ENCODE measurements at places on chromosomes 7 and 10. TPM values are rescaled to one million over a fixed set of nuclear protein-coding genes. Genes with fewer than 3 reads are reported as not detected.

- H3K27ac ChIP-seq: no peak overlapping the region
- no peak overlapping the region for H3K4me3 ChIP-seq
- peaks cover 13% of the 10 kb centered on the region for H3K4me1 ChIP-seq
Measured at GRCh38 chr10:129622736-129623135, 155.7 kb downstream of the MGMT start.

DNA sequence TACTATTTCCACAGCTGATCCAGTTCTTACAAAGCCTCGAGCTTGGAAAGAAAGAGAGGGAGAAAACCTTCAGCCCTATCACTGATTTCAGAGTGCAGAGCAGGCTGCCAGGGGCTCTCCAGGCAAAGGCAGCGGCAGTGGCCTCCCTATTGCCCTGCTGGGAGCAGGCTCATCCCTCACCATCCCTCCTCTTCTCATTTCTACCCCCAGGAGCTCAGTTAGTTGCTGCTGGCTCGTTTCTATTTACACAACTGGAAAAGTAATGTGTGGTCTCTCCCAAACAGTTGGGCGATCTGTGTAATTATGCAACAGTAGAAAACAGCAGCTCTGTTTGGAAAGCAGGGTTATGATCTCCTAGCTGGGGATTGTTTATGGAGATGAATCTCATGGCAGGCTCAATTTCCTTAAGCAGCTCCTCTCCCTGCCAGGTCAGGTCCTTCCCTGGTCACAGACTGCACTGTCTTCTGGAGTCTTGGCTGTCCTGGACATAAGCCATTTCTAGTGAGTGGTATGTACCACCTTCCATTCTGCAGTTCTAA lies 28.7 kb upstream of the TNS3 start:
- no peak for DNase-seq
- H3K4me3 ChIP-seq: no peak overlapping the region
- no peaks in the 10 kb centered on the region for H3K36me3 ChIP-seq
- H3K27ac ChIP-seq: peak overlapping the region; percentile 71

- no peak for DNase-seq
- H3K27ac ChIP-seq: no peak overlapping the region
- H3K4me3 ChIP-seq: no peak overlapping the region
- no peaks in the 10 kb centered on the region for H3K4me1 ChIP-seq
- no peaks in the 10 kb centered on the region for H3K36me3 ChIP-seq
Measured at GRCh38 chr7:131174391-131174790, 153.3 kb upstream of the MKLN1 start.

DNA sequence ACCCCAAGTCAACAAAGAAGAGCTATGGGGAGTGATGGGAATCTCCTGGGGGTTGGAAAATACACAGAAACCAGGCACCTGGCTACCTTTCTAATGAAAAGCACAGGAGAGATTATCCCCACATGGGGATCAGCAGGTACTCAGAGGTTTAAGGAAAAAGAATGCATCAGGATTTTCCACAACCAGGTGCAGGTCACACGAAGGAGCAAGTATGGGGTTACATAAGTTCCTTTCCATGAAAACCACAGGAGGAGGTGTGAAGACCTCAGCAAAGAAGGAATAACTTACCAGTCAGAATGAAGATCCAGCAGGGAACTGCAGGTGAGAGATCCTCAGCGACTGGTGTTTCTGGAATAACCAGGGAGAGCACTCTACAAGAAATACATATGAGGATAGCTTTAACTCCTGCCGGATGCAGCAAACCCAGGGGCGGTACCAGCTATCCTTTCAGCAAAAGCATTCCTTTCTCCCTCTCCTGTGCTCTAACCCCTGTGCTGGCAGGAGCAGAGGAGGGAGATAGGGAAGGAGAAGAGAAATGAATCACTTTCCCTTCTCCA lies 116.7 kb upstream of the TMEM106B start:
- no peak for DNase-seq
- H3K27ac ChIP-seq: no peak overlapping the region
- H3K27me3 ChIP-seq: no peaks in the 10 kb centered on the region
- no peak overlapping the region for H3K4me3 ChIP-seq
- no peaks in the 10 kb centered on the region for H3K36me3 ChIP-seq
- no peaks in the 10 kb centered on the region for H3K4me1 ChIP-seq

DNA sequence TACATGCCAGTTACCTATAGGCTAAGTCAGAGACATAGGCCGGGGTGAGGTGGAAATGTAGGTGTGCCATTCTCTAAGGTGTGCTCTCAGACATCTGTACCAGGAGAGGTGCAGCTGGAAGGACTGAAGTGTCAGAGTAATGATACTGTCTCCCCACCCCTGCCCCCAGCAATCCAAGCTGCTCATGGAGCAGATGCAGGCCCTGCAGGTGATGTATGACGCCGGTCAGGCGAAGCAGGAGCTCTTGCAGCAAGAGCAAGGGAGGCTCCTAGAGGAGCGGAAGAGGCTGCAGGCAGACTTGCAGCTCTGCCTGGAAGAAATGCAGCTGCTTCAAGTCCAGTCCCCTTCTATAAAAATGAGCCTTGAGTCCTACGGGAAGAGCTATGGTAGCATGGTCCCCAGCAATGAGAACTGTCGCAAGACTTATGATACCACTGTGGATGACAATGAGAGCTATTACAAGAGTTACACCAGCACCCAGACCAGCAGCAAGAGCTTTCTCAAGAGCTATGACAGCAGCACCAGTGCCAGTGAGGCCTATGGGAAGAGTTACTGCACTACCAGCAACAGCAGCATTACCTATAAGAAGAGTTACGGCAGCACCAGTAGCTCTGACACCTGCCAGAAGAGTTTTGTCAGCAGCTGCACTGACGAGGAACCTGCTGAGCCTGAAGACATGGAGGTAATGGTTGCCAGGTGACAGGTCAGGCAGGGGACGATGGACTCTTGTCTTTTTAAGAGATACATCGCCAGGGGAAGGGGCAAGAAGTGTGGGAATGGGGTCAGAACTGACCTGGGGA lies 18.4 kb upstream of the FLNC start:
- H3K4me1 ChIP-seq: peaks cover 7% of the 10 kb centered on the region
- DNase-seq: no peak

- peaks cover 8% of the 10 kb centered on the region for H3K4me1 ChIP-seq
- H3K36me3 ChIP-seq: no peaks in the 10 kb centered on the region
- H3K4me3 ChIP-seq: no peak overlapping the region
- DNase-seq: peak; percentile 26
- H3K27ac ChIP-seq: no peak overlapping the region
Measured at GRCh38 chr10:42941295-42941644, 135.6 kb upstream of the RET start.

DNA sequence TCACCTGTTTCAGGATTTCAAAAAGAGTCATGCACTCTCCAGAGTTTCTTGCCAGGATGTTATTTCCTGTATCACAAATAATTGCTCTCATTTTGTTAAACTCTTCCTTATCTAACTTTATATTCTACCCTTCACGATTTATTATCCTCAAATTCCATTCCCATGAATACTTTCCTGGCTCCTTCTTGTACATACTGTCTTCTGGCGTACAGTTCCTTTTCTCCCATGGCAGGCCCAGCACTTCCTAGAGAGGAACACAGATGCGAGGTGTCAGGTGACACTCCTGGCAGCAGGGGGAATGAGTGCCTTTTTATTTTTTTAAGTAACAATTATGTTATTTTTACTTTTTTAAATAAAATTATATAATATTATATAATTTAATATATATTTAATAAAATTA lies 411.9 kb downstream of the TFEC start:
- DNase-seq: no peak
- H3K27me3 ChIP-seq: no peaks in the 10 kb centered on the region
- H3K4me1 ChIP-seq: no peaks in the 10 kb centered on the region
- H3K27ac ChIP-seq: no peak overlapping the region
- H3K4me3 ChIP-seq: no peak overlapping the region
- H3K36me3 ChIP-seq: no peaks in the 10 kb centered on the region

DNA sequence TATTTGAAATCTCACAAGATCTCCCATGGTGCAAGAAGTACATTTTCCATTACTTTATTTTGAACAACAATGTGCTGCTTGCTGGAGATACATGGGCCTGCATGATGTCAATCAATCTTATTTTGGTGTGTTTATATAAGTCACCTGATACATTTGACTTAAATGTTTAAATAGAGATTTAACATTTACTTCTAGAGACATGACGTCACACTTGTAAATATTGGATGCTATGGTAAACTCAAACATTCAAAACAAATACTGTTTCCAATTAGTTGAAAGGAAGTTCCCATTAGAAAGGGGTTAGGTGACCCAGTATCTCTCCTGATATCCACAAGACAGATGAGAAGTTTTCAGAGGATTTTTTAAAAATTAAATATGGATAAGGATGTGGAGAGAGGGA lies 214.5 kb downstream of the NSUN6 start:
- no peaks in the 10 kb centered on the region for H3K4me1 ChIP-seq
- no peak overlapping the region for H3K4me3 ChIP-seq
- H3K27me3 ChIP-seq: no peaks in the 10 kb centered on the region
- no peak for DNase-seq

- no peak for DNase-seq
- H3K27me3 ChIP-seq: peaks cover 19% of the 10 kb centered on the region
- H3K36me3 ChIP-seq: no peaks in the 10 kb centered on the region
- no peaks in the 10 kb centered on the region for H3K4me1 ChIP-seq
Measured at GRCh38 chr10:69839696-69840345, 38.1 kb downstream of the COL13A1 start.

DNA sequence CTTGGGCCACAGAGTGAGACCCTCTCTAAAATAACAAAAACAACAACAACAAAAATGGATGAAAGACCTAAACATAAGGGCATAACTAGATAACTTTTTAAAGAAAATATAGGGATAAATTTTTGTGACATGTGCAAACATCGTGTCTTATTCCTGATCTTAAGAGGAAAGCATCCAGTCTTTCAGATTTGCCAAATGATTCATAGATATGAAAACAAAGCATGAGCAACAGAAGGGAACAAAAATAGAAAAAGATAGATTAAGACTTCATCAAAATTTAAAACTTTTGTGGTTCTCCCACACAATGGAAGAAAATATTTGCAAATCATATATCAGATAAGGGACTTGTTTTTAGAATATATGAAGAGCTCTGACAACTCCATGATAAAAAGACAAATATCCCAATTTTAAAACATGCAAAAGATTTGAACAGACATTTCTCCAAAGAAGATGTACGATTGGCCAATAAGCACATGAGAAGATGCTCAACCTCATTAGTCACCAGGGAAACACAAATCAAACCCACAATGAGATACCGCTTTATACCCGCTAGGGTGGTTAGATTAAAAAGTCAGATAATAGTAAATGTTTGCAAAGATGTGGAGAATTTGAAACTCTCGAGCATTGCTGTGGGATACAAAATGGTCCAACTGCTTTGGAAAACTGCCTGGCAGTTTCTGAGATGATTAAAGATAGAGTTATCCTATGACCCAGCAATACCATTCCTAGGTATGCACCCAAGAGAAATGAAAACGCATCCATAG lies 20.3 kb downstream of the PPIF start:
- H3K4me3 ChIP-seq: no peak overlapping the region
- H3K27me3 ChIP-seq: no peaks in the 10 kb centered on the region
- no peaks in the 10 kb centered on the region for H3K36me3 ChIP-seq
- H3K27ac ChIP-seq: no peak overlapping the region
- H3K4me1 ChIP-seq: no peaks in the 10 kb centered on the region
- DNase-seq: no peak

DNA sequence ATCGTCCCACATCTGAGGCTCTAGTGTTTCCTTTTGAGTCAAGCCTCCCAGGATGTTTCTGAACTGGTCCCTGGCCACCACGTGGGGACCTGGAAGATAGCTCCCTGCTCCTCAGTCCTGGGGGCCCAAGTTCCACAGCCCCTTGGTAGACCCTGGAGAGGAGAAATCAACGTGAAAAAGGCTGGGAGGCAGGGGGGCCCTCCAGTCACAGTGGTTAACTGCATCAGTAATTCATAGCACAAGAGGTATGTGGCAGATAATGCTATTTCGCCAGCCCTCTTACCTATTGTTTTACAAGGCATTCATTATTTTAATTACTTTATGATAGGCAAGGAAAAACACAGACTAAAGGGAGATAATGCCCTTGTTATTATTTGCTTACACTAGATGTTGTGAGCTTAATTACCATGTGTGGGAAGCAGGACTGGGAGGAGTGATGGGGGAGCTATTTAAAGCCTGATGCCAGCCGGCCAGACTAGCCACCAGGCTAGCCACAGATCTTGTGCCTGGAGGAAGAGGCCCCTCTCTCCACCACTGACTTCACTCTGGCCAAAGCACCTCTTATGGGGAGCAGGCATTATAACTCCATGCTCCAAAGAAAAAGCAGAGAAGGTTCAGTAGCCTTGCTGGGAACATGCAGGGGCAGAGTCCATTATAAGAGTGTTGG lies 230.7 kb downstream of the KCNMA1 start:
- H3K36me3 ChIP-seq: no peaks in the 10 kb centered on the region
- H3K27ac ChIP-seq: peak overlapping the region; percentile 41
- no peak overlapping the region for H3K4me3 ChIP-seq

DNA sequence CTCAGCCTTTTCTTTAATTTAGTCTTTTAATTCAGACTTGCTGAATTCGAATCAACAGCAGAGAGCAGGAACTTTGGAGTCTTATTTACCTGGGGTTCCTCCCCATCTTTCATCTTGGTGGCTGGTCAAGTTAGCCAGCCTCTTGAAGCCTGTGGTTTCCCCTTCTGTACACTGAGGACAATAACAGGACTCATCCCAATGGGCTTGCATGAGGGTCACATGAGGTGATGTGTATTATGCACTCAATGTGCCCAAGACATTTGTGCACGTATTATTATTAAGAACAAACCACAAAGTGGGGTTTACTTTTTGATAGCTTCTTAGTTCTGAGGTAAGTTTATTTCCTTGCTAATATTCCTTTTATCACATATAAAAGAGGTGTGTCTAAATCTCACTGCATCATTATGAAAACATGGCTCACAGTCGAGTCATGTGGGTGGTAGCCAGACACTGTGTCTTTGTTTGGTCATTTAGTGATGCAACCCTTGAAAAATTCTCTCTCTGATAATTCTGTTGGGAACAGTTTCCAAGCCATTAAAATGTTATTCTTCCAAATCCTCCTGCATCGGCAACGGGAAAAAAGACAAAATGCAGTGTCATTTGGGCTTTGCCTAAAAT lies 86.5 kb upstream of the GRB10 start:
- no peak overlapping the region for H3K4me3 ChIP-seq
- peak; percentile 54 for DNase-seq
- H3K4me1 ChIP-seq: no peaks in the 10 kb centered on the region

GRCh38 chr10:91883549-91884444 lies 25.5 kb downstream of the FGFBP3 start:
- no peaks in the 10 kb centered on the region for H3K36me3 ChIP-seq
- peak; percentile 43 for DNase-seq
- H3K27ac ChIP-seq: peak overlapping the region; percentile 27
- peaks cover 41% of the 10 kb centered on the region for H3K4me1 ChIP-seq
- H3K4me3 ChIP-seq: peak overlapping the region; percentile 5

- no peak overlapping the region for H3K27ac ChIP-seq
- DNase-seq: no peak
- H3K4me1 ChIP-seq: no peaks in the 10 kb centered on the region
- H3K36me3 ChIP-seq: no peaks in the 10 kb centered on the region
Measured at GRCh38 chr10:67803588-67804394, 34.2 kb downstream of the DNAJC12 start.

TPK1 gene
- total RNA-seq: 1.8 TPM

TMEM196 gene
- not detected for total RNA-seq

LGI1 gene
- not detected for total RNA-seq

CABCOCO1 gene
- total RNA-seq: 2.6 TPM

IFIT1B gene
- not detected for total RNA-seq

CLRN3 gene
- total RNA-seq: 15.4 TPM

PLA2G12B gene
- 2.2 TPM for total RNA-seq

EN2 gene
- total RNA-seq: not detected
